Hematopoietic multipotent progenitor cell treated with erythropoietin and hydrocortisone succinate and interleukin-3 and kit ligand, for 6 days (in vitro differentiated cells): ENCODE measurements at places on chromosomes 7 and 10.
A peak's percentile ranks its signal among the peaks of the same experiment; 100 is the strongest.

GRCh38 chr7:89028319-89028718 lies 232.8 kb upstream of the TEX47 start:
- no peak for DNase-seq

GRCh38 chr7:30159163-30159562 lies 24.4 kb downstream of the MTURN start:
- no peak for DNase-seq

- no peak for DNase-seq
Measured at GRCh38 chr10:119893074-119893473, 544 bp downstream of the SEC23IP start.

- peak; percentile 90 for DNase-seq
Measured at GRCh38 chr7:50339990-50340500, 35.5 kb downstream of the IKZF1 start.

- peak; percentile 68 for DNase-seq
Measured at GRCh38 chr10:110077436-110078130, 69.8 kb downstream of the ADD3 start.

- DNase-seq = no peak
Measured at GRCh38 chr7:138880881-138881578, 83.0 kb upstream of the ATP6V0A4 start.

- DNase-seq = no peak
Measured at GRCh38 chr7:22681312-22681711, 45.7 kb upstream of the IL6 start.

- no peak for DNase-seq
Measured at GRCh38 chr10:126564326-126564888, 106.1 kb downstream of the C10orf90 start.

DNA sequence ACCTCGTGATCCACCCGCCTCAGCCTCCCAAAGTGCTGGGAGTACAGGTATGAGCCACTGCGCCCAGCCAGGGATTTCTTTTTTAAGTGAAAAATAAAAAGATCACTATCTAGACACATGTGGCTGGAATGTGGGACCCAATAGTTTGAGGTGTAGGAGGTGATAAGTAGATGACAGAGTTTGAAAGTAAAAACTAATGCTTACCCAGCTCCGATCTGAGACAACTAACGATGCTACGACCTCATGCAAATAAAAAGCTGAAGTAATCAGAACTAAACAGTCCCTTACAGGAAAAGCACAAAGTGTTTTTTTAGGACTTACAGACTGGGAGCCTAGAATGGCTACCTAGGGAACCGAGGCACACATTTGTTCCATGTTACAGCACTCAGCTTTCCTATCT lies 23.0 kb downstream of the PCGF6 start:
- no peak for DNase-seq

GRCh38 chr7:146670532-146670931 lies 553.9 kb downstream of the CNTNAP2 start:
- DNase-seq = no peak

- DNase-seq = no peak
Measured at GRCh38 chr7:17434841-17435692, 136.6 kb downstream of the AHR start.

GRCh38 chr7:14761510-14762296 lies 140.8 kb downstream of the DGKB start:
- no peak for DNase-seq

DNA sequence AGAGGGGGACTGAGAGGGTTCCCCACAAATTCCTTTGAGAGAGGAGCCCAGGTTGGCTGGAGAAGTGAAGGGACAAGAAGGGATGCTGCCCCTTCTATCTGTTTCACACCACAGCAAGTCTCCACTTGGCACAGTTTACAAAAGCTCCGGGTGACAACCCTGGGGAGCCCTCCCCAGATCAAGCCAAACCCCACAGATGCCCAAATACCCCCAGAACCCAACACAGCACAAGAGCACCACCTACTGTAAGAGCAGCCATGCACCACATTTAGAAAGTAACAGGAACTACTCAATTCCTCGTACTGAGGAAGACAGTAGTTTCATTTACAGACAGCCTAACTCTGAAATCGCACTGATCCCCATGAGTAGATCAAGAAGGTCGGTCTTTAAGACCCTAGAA lies 67.8 kb upstream of the ATP6V0A4 start:
- DNase-seq = peak; percentile 68

DNA sequence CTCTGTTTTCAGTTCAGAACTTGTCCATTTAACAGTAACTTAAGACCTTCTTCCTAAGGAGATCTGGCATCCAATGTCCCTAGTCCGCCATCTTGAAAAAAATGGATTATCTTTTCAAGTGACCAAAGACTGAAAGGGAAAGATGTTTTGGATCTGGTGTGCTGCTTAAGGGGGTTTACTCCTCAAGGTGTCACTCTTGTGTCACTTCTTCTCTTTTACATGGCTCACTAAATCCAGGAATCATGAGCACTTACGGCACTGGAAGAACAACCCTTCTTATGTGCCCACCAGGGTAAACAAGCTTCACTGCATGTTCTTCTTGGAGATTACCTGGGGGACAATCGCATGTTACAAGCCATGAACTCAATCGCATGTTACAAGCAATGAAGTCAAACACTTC lies 43.7 kb downstream of the ANXA8 start:
- no peak for DNase-seq

- DNase-seq = no peak
Measured at GRCh38 chr10:127889605-127890195, 3.0 kb downstream of the CLRN3 start.

DNA sequence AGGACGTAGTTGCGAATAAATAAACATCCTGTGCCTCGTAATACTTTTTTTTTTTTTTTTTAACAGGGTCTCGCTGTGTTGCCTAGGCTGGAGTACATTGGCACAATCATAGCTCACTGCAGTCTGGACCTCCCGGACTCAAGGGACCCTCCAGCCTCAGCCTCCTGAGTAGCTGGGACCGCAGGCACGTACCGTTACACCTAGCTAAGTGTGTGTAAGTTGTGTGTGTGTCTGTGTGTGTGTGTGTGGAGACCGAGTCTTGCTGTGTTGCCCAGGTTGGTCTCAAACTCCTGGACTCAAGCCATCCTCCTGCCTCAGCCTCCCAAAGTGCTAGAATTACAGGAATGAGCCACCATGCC lies 573 bp upstream of the PON2 start:
- no peak for DNase-seq

- no peak for DNase-seq
Measured at GRCh38 chr10:61317706-61318105, 135.5 kb downstream of the TMEM26 start.
